ENCODE measurements at places on chromosomes 4 and X.

DNA sequence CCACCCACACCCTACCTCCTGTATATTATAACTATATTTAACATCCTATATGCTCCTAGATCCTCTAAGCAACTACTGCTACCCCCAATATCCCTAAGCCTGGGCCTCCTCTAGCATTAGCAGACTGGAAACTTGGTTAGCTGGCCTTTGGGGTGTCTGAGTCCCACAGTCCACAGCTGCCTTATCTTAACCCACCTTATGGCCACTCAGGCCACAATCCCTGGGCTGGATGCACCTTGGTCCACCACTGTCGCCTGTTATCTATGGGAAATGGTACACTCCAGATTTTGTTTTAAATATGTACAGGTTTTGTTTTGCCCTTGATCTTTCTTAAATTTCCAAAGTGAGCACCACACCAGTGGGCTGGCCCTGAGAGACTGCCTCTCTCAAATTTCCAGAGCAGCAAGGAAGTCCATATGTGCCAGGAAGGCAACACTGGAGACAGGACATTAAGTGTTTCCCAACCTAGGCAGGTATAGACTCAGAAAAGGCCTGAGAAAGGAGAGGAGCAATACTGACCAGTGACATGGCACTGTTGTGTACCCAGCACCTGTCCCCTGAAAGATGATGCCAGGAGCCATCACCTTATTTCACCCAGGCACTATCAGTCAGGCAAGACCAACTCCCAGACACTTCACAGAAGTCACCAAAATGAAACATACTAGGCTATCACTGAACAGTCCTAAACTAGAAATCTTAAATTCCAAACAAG lies 921 bp downstream of the PFKFB1 start:
- DNase-seq: no peak

DNA sequence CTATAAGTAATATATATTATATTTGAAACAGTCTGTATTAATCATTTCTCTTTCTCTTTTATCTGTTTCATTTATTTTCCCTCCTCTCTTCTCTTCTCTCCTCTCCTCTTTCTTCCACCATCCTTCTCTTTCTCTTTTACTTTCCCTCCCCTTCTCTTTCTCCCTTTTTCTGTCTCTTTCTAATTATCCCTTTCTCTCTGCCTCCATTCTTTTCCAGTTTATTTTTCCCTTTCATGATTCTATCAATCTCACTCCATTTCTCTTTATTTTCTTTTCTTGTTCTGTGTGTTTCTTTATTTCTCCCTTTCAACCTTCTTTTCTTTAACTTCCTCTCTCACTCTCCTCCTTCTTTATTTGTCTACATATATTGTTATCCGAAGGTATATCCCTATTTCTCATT lies 399.8 kb upstream of the POU3F4 start:
- DNase-seq: no peak

GRCh38 chr4:96936886-96937285 lies 1097.0 kb downstream of the PDHA2 start:
- DNase-seq: no peak

DNA sequence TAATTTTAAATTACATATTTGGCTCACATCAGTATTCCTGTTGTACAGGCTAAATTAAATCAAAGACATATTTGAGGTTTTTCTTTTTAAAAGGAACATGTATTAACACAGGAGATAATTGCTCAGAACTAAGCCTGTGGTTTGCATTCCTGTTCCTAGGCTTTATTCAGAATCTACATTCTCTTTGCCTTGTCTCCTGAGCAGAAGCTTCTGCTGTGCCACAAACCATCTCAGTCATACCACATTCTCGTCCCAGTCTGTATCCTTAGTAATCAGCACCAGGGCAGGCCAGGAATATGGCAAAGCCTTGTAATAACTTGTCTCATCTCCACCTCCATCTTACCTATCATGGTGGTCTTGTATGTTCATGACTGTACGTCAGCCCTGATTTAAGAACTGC lies 162.8 kb downstream of the ARHGAP24 start:
- no peak for DNase-seq

GRCh38 chrX:83658731-83659130 lies 150.6 kb downstream of the POU3F4 start:
- DNase-seq: peak; percentile 20

DNA sequence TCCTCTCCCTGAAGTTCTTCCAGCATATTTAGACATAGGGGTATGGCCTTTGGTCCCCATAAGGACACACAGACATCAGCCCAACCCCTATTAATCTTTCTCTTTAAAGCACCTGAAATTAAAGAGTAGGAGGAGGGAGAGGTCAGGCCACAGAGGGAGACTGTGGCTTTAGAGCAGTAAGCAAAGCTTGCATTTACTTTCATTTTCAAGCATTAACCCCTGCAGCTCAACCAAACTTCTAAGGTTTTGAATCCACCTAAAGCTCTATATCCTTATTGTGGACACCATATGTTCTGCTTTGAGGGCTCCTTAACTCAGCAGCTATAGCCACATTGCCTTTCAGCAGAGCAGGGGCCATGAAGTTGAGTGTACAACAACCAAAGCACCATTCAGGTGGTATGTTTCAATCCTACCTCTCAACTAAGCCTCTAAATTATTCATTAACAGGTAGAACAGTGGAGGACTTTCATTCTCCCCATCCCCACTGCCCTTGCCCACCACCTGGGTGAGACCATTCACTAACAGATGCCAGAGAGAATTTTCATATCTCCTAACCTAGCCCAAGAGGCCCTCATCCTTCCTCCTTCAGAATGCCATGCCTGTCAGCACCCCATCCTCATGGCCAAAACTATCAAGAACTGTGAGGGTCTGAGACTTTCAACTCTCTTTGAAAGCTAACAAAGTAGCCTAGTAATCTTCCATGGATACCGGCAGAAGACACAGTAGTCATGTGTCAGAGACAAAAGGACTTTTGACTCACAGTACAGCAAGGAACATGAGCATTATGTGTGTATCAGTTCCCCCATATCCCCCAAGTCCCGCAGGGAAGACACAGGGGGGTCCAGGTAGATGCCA lies 20.8 kb downstream of the LIN54 start:
- peak; percentile 9 for DNase-seq

- DNase-seq: no peak
Observed at GRCh38 chr4:181957088-181957487, 286.1 kb upstream of the TENM3 start.

- no peak for DNase-seq
Observed at GRCh38 chrX:119996069-119996468, 52.5 kb upstream of the NKAP start.

DNA sequence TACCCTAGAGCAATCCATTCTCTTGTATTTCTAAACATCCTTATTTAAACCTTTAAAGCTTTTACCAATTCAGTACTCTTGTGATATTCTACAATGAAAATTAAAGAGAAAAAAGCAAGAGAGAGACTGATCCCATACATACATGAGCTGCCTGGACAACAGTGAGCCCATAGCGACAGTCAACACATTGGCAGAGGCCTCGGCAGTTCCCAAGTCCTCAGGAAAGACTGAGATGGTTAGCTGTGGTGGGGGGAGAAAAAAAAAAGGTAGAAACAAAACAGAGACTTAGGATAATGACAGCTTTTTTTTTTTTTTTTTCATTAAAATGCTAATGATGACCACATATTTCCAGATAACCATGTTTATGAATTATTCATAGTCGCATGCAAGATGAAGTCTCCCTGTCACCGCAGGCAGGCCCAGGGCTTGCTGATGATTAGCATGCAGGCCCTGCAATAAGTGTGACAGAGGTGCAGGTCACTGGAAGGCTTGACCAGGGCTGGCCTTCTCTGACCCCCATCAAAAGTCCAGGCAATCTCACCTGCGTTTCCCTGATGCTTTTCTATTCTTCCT lies 148.8 kb downstream of the APBB2 start:
- DNase-seq: no peak

GRCh38 chr4:108345862-108346817 lies 177.4 kb upstream of the LEF1 start:
- no peak for DNase-seq

DNA sequence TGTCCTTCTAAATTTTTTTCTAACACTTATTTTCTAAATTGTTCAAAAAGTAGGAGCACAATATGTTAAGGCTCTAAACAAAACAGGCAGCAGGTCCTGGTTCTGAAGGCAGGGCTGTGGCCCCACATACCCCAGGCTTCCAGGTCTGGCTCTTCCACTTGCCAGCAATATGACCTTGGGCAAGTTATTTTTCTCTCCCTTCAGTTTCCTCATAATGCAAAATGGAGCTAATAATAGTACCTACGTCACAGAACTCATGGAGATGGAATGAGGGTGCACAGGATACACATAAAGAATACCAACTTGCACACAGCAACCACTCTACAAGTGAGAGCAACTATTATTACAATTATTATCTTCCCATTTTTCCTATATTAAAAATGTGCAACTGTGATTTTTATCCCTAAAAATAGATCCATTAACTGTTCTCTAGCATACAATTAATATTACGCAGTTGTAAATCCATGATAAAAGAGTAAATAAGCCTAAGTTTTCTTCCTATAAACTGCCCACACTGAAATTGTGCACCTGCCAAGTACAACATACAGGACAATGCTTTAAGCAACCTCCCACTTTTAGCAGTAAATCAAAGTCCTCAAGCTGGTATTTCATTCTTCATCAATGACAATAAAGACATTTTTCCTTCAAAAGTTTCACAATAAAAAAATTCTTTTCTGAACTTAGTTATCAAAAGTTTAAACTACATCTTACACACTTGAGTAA lies 27.0 kb downstream of the OTUD4 start:
- no peak for DNase-seq

GRCh38 chr4:172225457-172225856 lies 412.3 kb downstream of the GALNTL6 start:
- no peak for DNase-seq

GRCh38 chrX:54172455-54172854 lies 10.6 kb downstream of the FAM120C start:
- no peak for DNase-seq
